ENCODE measurements at places on chromosomes 11 and 22. TPM values are rescaled to one million over a fixed set of nuclear protein-coding genes. Genes with fewer than 3 reads are reported as not detected.

DNA sequence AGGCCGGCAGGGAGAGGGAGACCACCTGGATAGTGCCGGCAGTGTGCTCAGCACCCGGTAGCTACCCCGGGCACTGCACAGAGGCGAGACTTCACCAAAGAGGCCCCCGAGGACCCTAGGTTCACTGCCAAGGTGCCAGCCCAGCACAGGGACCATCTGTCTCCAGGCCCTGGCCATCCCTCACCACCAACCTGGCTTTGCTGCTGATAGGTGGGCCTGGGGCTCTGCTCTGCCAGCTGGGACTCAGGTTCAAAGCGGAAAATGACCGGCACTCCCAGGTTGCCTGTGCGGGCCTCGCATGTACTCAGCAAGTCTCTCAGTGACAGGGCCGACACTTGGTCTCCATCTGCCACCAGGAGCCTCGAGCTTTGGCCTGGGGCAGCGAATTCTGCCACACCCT is 812.2 kb downstream of the BRD1 start:
- no peak for DNase-seq

DNA sequence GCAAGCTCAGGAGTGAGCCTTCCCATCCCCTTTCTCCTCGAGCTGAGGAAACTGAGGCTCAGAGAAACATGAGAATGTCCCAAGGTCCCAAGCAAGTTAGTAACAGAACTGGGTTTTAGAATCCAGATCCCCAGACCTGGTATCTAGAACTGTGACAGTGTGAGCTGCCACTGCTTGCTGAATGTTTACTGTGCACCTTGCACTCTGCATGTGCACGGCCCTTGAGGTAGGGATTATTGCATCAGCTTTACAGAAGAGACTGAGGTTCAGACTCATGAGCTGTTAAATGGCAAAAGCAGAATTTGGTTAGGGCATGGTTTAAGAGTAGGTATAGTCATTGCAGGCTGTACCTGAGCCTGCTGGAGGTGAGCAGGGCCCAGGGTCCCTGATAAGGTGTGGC is 3.8 kb upstream of the MPPED1 start:
- no peak for DNase-seq

GRCh38 chr11:393219-394033 is 583 bp upstream of the PKP3 start:
- DNase-seq, result no peak

IL10RA gene
- 5.5 TPM for total RNA-seq

GRCh38 chr11:103536335-103536722 is 427.1 kb downstream of the DYNC2H1 start:
- no peak for DNase-seq

MDK gene
- total RNA-seq, result not detected

DSCAML1 gene
- total RNA-seq, result 0.05 TPM

- no peak for DNase-seq
These were observed 2.6 kb downstream of the OVOL1 start for GRCh38 chr11:65789230-65790103.

DNA sequence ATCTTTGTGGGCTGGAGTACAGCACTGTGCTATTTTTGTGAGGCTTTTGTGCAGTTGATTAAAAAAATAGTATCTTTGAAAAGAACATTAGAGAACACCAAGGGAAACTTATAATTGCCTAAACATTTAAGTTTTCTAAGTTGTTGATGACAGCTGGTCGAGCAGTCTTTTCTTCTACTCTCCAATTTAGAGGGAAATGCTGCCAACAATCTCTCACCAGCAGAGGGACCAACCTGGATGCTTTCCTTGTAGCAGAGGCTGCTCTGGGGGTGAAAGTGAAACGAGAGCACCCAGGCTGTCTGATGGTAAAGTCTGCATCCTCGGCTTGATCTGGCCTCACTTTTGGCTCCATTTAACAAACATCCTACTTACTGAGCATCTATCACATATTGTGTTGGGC is 1286.5 kb upstream of the TENM4 start:
- DNase-seq, result no peak

GRCh38 chr11:99932684-99933083 is 754.4 kb upstream of the ARHGAP42 start:
- no peak for DNase-seq

DNA sequence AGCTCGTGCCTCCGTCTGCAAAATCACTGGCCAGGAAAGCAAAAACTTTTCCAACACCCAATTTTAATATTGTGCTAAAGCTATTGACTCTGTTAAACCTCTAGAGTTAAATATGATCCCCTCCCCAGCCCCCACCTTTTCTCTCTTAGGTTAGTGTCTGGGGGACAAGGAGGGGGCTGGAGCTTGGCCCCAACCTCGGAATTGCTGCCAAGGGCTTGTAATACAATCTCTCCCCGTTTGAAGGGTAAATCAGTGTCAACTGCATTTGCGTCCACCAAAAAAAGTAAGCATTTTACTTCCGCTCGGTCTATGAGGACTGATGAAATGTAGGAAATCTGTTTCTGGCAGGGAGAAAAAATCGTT is at the start of gene GAS2:
GAS2 (plus strand) TSS at position 287 of the 363 bp plus-strand sequence. CDS start 8,259 bp downstream, outside the sequence.
- DNase-seq, result no peak

- DNase-seq, result no peak
These were observed 36.6 kb downstream of the KCNJ1 start for GRCh38 chr11:128830290-128831173.

SCGB2A2 gene
- total RNA-seq, result not detected

GRCh38 chr11:119942583-119943297 is 195.2 kb downstream of the TRIM29 start:
- DNase-seq, result no peak

DNA sequence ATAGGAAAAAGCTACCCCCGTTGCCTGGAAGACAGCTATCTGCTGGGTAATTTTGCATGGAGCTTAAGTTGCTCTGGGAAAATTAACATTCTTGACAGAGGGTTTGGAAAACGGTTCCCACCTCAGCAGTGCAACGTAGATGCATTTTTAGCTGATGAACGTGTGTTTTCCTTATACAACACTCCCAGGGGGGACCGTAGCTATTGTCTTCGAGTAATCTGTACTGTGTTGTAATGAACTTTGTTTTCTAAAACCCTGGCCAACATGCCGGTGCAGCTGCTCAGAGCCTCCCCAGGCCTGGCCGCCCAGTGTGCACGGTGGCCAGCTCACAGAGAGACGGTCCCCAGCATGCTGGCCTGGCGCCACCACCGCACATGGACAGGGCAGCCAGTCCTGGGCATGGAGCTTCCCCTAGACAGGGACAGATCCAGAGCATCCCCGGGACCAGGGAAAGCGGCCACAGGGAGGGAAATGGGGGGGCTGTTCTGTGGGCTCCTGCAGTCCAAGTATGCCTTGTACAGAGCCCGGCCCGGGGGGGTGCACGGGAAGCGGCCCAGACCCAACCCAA is 2.2 kb downstream of the TNNT3 start:
- DNase-seq, result peak; percentile 79

- no peak for DNase-seq
These were observed 10.2 kb upstream of the GRK3 start for GRCh38 chr22:25554238-25554671.

CACNA1I gene
- not detected for total RNA-seq

CRELD2 gene
- total RNA-seq, result 8.9 TPM

DNA sequence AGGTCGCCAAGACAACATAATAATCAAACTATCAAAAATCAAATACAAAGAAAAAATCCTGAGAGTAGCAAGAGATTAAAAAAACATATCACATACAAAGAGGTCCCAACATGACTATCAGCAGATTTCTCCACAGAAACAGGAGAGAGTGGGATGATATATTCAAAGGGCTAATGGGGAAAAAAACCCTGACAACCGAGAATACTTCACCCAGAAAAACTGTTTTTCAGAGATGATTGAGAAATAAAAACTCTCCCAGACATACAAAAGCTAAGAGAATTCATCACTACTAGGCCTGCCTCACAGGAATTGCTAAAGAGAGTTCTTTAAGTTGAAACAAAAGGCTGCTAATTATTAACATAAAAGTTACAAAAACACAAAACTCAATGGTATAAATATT is 108.1 kb downstream of the EFCAB6 start:
- no peak for DNase-seq

MS4A14 gene
- total RNA-seq, result 0.29 TPM

DNA sequence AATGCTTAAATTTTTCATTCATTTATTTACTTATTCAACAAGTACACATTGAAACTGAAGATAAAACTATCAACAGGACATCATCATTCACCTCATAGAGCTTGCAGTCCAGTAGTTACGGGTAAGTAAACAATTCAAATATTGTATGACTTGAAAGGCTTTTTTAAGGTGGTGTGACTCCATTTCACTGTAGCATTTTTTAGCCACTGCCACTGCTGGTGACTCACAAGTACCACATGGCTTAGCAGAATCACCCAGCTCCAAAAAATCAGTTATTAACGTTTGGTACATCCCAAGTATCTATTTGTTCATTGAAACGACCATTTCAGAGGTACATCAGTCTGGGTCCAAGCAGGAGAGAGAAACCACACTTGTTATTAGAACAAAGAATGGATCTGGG is 427.9 kb upstream of the DDI1 start:
- no peak for DNase-seq

TMA7B gene
- not detected for total RNA-seq

DNA sequence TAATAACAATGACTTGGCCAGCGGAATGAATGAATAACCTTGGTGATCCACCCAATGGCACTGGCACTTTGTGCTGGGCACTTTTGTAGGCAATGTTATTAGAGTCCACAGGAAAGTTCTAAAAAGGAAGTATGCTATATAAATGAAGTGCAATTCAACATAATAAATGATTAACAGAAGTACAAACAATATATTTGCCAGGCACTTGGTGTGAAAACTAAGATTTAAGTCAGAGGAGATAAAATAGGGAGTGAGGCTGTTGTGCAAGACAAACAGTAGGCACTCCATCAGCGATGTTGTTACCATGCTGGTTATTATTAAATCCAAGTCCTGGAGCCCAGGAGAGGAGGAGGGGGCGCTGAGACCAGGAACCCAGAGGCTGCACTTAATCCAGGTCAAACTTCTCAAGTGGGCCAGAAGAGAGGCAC is 173.8 kb downstream of the LARGE1 start:
- DNase-seq, result no peak

DNA sequence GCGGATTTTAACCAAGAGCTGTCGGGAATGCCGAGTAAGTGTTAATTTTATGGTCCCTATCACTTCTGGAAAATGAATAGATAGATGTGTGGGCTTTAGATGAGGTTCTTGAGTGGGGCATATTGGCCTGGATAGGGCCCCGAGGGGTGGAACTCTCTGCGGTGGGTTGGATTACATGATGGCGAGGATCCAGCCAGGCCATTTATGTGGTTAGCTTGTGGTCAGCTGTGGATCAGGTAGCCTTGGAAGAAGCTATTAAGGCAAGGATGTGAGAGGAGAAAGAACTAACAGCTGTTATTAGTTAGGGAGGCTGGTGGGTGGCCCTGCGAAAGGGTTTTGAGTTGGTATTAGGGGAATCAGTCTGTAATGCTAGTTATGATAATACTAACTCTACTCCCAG is 268.4 kb downstream of the NELL1 start:
- no peak for DNase-seq

GRCh38 chr11:69645801-69646492 is 5.0 kb downstream of the CCND1 start:
- no peak for DNase-seq

DNA sequence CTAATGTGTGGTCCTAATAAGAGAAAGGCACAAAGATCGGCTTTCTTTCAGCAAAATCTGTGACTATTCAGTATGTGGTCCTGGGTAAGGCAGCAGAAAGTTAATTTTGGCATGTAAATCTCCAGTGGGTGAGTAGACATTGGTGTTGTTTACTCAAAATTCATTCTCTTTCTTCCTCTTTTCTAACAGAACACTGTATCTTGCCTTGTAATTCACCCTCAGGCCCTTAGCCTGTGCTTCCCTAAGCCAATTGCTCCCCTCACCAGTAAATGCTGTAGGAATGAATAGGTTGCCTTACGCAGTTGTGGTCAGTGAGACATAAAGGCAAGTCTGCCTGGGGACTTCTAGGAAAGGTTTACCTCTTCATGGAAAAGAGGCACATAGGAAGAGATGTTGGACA is 49.9 kb upstream of the PDE3B start:
- DNase-seq, result no peak

- no peak for DNase-seq
These were observed 19.6 kb downstream of the GDPD5 start for GRCh38 chr11:75505916-75506692.

DNA sequence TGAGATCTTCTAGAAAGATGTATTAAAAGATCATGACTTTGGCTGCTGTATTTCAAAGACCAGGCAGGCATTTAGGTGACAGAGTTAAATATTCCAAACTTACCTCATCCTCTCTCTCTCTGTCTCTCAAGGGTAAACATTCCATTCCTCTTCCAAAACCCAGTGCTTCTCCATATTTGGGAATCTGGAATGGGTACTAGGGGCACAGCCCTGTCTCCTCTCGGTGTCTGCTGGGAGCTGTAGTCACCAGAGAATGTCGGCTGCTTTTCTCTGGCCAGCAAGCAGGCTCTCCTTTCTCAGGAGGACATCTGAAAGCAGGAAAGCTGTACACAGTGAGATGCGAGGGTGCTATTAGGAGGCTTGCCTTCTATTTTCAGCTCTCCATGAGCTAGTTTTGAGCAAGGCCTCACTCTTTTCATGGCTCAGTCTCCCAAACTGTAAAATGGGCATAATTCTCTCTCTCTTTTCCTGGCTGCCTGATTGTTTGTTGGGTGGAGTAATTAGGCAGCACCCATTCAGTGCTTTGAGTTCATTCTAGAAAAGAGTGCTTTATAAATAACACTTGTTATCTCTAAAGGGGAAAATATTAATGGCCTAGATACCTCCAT is 9.3 kb upstream of the PEX26 start:
- DNase-seq, result no peak

- DNase-seq, result no peak
These were observed 21.9 kb downstream of the SBF2 start for GRCh38 chr11:10272132-10272531.

NXPE1 gene
- total RNA-seq, result 0.20 TPM

GRCh38 chr11:110032957-110033570 is 60.1 kb upstream of the ZC3H12C start:
- no peak for DNase-seq

DNA sequence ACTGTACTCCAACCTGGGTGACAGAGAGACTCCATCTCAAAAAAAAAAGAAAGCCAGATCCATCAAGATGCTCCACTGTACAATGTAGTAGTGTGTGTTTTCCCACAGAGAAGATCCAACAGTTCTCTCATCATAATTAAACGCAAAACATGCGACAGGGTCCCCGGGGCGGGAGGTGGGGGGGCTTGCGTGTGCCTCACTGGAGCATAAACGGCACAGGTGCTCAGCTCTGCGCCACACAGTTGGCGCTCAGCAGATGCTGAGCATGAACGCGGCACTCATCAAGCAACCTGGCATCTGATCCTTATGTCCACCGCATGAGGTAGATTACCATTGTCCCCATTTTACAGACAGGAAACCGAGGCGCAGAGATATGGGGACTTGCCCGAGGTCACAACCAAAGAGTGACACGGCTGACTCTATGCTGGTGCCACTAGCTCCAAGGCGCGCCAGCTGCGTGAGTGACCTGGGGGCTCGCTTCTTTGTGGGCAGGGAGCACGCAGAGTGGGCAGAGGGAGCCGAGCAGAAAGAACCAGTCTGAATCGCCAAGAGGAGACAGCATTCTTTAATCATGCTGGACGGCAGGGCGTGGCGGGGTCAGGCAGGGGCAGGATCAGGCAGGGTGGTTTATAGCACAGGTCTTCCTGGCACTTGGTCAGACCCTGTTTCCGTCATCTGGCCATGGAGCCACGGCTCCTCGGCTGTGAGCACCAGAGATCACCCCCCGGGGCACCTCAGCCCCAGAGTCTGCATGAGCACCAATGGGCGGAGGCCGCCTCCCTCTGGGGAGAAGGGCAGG is 8.2 kb downstream of the C1QTNF6 start:
- DNase-seq, result no peak

HEPACAM gene
- not detected for total RNA-seq

All from gastrocnemius medialis (tissue), 4 donors.